MG63 (cell line): ENCODE measurements at places on chromosomes 4 and X. TPM values are rescaled to one million over a fixed set of nuclear protein-coding genes. Genes with fewer than 3 reads are reported as not detected.

The RASL11B gene
- total RNA-seq: 1.2 TPM in 1 of 2 replicates, not detected in the other

The TLR10 gene
- total RNA-seq: not detected in 2 replicates

The POU3F4 gene
- not detected in 2 replicates for total RNA-seq

The ADGRG4 gene
- not detected in 2 replicates for total RNA-seq

The ZNF711 gene
- total RNA-seq: not detected in 2 replicates

The ZCCHC18 gene
- total RNA-seq: not detected in 2 replicates

The SLC2A9 gene
- not detected in 2 replicates for total RNA-seq

The SYNPO2 gene
- 0.10 and 0.46 TPM in 2 replicates for total RNA-seq

The PLA2G12A gene
- total RNA-seq: 10.9 and 11.0 TPM in 2 replicates

The GLOD5 gene
- not detected in 2 replicates for total RNA-seq

The MAGEA1 gene
- total RNA-seq: not detected in 2 replicates

The MID2 gene
- total RNA-seq: 2.2 and 2.4 TPM in 2 replicates

The GAGE1 gene
- not detected in 2 replicates for total RNA-seq

The NPY1R gene
- total RNA-seq: 0.03 and 1.2 TPM in 2 replicates

The GPM6B gene
- total RNA-seq: 0.16 TPM in 1 of 2 replicates, not detected in the other

The CACNA1F gene
- total RNA-seq: not detected in 2 replicates

The USP17L26 gene
- total RNA-seq: not detected in 2 replicates

The CYLC1 gene
- total RNA-seq: not detected in 2 replicates

The SLC6A14 gene
- not detected in 2 replicates for total RNA-seq

The ZCCHC4 gene
- total RNA-seq: 6.7 and 10.9 TPM in 2 replicates

The MXD4 gene
- 25.0 and 31.4 TPM in 2 replicates for total RNA-seq

The AWAT1 gene
- not detected in 2 replicates for total RNA-seq

The NKX6-1 gene
- total RNA-seq: 0.52 and 2.6 TPM in 2 replicates

The FTHL17 gene
- not detected in 2 replicates for total RNA-seq

The NEIL3 gene
- 36.3 and 41.0 TPM in 2 replicates for total RNA-seq

The HTR2C gene
- total RNA-seq: not detected in 2 replicates

The CFAP47 gene
- total RNA-seq: not detected in 2 replicates

The KCND1 gene
- total RNA-seq: 0.23 TPM in 1 of 2 replicates, not detected in the other

The PWWP3B gene
- not detected in 2 replicates for total RNA-seq

The RAB41 gene
- total RNA-seq: not detected in 2 replicates

The PRICKLE3 gene
- total RNA-seq: 1.2 and 8.3 TPM in 2 replicates

The MAGEA2 gene
- total RNA-seq: not detected in 2 replicates

The HSFX4 gene
- total RNA-seq: not detected in 2 replicates

The F9 gene
- total RNA-seq: not detected in 2 replicates

The RBMXL3 gene
- not detected in 2 replicates for total RNA-seq

The PASD1 gene
- total RNA-seq: not detected in 2 replicates

The PITX2 gene
- total RNA-seq: 4.5 and 6.7 TPM in 2 replicates

The OPRPN gene
- not detected in 2 replicates for total RNA-seq

The ADAMTS3 gene
- total RNA-seq: 3.2 and 7.1 TPM in 2 replicates

The GAR1 gene
- total RNA-seq: 4.1 and 15.2 TPM in 2 replicates

The MFAP3L gene
- total RNA-seq: 0.13 TPM in 1 of 2 replicates, not detected in the other

The PROM1 gene
- not detected in 2 replicates for total RNA-seq

The HSD17B13 gene
- 0.17 TPM in 1 of 2 replicates, not detected in the other for total RNA-seq

The SORCS2 gene
- total RNA-seq: 0.25 and 1.5 TPM in 2 replicates

The AGA gene
- total RNA-seq: 19.0 and 28.3 TPM in 2 replicates

The NLRP2B gene
- total RNA-seq: not detected in 2 replicates

The CENPVL2 gene
- total RNA-seq: not detected in 2 replicates

The AMOT gene
- 0.79 and 2.7 TPM in 2 replicates for total RNA-seq

The SH3D19 gene
- total RNA-seq: 5.3 and 7.0 TPM in 2 replicates

The COX7B2 gene
- not detected in 2 replicates for total RNA-seq
